ENCODE measurements at places on chromosomes 2 and 18.

- DNase-seq, result no peak
Measured at GRCh38 chr18:6604573-6604941, 125.0 kb upstream of the ARHGAP28 start.

DNA sequence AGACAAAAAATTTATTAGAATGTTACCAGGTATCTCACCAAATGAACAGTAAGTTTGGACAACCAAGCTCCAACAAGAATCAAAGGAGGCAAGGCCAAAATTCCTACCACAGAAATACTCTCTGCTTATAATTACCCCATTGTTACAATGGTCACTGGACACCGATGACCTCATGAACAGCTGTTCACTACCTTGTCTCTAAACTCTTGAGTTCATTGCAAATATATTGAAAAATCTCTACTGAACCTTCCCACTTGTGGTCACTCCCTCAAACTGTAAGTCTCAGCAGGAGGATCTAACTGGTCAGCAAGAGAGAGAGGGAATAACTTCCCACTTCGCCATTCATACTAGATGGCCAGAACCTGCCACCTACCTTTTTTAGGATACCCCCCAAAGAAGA lies 50.0 kb downstream of the ERBB4 start:
- DNase-seq, result no peak

GRCh38 chr2:237553948-237554347 lies 12.4 kb upstream of the PRLH start:
- DNase-seq, result no peak

DNA sequence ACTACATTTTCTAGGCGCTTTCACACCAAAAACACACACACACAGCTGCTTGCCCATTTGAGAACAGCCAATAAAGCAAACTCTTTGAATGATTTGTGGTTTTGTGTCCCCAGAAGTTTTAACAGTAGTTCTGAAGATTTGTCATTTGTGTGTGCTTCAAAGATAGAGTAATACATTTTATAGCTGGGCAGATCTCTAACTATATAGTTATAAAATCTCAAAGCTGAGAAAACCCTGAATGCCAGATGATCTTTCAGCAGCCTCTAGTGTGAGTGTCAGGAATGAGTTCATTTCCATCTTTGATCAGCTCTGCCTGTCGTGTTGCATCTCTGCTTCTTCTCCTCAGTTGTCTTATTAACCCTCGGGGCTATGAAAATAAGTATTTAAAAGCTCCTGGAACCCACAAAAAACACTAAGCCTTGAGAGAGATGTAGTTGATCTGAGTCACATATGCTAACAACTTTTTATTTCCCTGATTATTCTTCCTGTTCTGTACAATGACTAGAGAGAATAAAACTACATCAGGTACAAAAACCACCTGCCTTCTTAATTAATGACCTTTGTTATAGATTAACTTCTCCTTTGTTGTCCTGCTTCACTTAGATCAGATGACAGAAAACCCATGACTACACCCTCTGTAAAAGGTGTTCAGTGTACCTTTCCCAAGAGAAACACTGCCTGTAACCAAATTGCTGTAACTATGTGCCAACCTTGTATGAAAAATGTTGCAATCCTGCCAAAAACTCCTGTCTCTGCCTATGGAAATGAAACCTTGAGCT lies 30.0 kb upstream of the SLC3A1 start:
- DNase-seq, result no peak

DNA sequence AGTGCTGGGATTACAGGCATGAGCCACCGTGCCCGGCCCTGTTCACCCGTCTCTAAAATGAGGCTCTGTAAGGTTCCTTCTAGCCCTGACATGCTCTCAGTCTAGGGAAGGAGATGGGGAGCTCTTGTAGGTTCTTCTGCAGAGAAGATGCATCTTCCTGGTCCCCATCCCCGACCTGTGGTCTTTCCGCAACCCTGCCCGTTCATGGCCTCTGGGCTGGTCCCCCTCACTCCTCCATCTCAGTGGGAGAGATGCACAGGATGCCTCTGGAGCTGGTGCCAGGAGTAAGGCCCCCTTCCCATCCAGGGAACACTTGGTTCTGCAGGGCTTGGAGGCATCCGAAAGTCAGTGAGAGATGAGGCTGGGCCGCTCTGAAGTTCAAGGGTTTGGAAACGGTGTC lies 212.7 kb downstream of the KLHL29 start:
- DNase-seq, result no peak

GRCh38 chr2:217929272-217929671 lies 73.5 kb downstream of the TNS1 start:
- no peak for DNase-seq

DNA sequence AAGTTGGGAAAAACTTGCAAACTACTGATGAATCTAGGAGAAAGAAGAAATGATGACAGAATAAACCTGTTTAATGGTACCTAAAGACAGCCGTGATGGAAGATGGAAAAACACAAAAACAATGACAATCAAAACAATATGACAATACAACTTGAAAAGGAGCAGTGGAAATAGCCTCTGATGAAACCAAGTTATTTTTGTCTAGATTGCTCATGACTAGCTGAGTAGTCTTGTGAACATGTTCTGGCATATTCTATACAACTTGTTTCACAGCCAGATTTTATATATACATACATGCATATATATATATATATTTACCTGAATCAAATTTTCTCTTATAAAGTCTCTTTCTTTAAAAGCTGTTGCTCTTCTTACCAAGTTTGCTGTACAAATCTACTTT lies 439.1 kb downstream of the TGIF1 start:
- DNase-seq, result no peak

DNA sequence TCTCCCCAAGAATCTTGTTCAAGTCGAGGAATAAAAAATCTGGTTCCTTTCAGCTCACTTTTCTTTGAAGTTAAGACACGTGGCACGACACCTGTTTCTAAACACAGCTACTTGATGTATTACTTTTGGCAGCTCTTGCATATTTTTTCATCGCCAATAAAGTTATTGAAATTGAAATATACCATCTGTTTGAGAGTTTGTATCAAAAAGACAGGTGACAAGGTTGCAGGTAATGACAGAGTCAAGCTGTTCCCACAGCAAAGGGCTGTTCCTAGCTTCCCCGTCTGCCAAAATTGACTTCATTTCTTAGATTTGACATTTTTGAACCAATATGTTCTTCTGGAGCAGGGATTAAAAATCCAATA lies 5.5 kb upstream of the GPR45 start:
- no peak for DNase-seq
